ENCODE measurements at places on chromosomes 6 and 20. TPM values are rescaled to one million over a fixed set of nuclear protein-coding genes. Genes with fewer than 3 reads are reported as not detected.

- no peak for DNase-seq
Observed at GRCh38 chr20:21340991-21341697, 38.0 kb downstream of the XRN2 start.

GRCh38 chr20:53138454-53139262 lies 166.5 kb downstream of the TSHZ2 start:
- no peak for DNase-seq

DNA sequence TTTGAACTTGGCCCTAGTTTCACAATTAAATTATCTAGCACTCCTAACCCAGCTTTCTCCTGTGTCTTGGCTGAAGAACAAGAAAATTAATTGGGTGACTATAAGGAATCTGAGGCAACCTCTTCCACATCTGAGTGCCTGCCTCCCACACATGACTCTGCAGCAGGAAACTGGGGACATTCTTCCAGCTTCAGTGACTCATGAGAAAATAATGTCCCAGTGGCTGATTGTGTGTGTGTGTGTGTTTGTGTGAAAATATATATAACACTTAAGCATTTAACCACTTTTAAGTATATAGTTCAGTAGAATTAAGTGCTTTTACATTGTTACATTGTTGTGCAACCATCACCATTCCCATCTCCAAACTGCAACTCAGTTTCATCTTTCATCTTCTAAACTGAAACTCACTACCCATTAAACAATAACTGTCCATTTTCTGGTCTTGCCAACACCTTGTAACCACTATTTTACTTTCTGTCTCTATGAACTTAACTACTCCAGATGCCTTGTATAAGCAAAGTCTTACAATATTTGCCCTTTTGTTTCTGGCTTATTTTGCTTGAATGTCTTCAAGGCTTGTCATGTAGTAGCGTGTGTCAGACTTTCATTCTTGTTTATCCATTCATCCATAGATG lies 8.7 kb downstream of the TRIM38 start:
- peak; percentile 58 for DNase-seq

- no peak for DNase-seq
Observed at GRCh38 chr6:150622941-150623874, 23.5 kb downstream of the PLEKHG1 start.

DNA sequence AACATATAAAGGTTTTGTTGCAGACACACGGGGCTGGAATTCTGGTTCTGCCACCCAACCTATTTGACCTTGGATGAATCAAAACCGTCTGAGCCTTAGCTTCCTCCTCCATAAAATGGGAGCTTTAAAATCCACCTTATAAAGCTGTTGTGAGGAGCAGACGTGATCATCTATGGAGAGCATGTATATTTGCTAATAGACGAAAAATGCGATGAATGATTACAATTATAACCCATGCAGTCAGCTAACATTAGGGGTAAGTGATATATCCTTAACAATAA lies 586 bp upstream of the NUP153 start:
- no peak for DNase-seq

DNA sequence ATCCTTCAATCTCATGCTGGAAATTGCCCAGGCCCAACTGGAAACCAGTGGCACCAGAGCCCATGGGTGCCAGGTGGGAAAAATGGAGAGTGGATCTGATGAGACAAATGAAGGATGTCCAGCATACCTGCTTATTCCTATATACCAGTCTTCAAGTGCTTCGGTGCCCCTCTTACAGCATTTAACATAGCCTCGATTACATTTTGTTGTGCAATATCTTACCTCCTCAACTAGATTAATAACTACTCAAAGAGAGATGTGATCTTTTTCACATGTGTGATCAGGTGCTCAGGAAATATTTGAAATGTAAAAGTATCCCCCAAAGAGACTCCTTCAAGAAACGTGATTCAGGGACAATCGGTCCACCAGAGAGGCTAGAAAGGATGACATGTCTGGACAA lies 4.8 kb upstream of the ANKRD66 start:
- DNase-seq: no peak

- DNase-seq: no peak
Observed at GRCh38 chr20:20712004-20712473, 405 bp downstream of the RALGAPA2 start.

The OXT gene
- total RNA-seq: not detected

GRCh38 chr20:5973971-5974370 lies 23.5 kb downstream of the MCM8 start:
- no peak for DNase-seq

DNA sequence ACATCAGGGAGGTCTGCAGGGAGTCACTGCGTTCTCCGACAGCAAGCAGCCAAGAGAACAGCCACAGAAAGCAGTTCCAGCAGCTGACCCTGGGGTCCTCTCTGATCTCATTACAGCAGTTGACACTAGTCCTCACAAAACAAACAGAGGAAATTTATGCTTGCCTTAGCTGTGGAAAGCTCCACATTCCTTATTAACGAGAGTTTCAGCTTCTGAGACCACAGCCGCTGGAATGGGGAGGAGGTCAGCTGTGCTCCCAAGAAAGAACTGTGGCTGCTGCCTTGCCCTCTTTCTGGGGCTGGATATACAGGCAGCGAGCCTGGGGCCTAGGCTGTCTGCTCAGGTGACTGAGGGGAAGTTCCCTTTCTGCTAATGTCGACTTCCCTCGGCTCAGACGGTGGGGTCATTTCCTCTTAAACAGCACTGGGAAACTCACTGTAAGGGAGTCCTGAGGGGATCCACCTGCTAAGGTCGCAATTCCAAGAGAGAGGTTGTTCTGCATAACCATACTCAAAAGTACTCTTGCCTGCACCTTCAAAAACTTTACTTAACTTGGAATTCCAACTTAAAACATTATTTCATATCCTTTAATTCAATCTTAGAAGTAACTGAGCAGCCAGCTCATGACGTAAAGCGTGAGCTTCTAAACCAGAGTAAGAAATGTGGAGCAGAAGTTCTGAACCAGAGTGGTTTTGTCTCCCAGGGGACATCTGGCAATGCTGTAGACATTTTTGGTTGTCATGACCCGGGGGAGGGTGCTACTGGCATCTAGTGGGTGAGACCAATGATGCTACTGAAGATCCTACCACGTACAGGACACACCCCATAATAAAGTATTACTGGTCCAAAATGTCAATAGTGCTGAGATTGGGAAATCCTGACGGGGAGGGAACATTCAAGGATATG lies 80.3 kb downstream of the BACH2 start:
- no peak for DNase-seq

- peak; percentile 33 for DNase-seq
Observed at GRCh38 chr6:11229655-11230046, 2.8 kb downstream of the NEDD9 start.

The AVP gene
- not detected for total RNA-seq

GRCh38 chr6:73722318-73723060 lies 26.5 kb downstream of the CD109 start:
- DNase-seq: no peak

The GGTLC1 gene
- not detected for total RNA-seq

GRCh38 chr6:14294270-14294951 lies 176.8 kb downstream of the CD83 start:
- DNase-seq: no peak

GRCh38 chr6:130839379-130839778 lies 12.2 kb downstream of the SMLR1 start:
- no peak for DNase-seq

The GMPR gene
- total RNA-seq: 3.9 TPM

The PIM1 gene
- total RNA-seq: 19.1 TPM

The RSPH4A gene
- 0.22 TPM for total RNA-seq

The KIAA1586 gene
- total RNA-seq: 11.2 TPM

- DNase-seq: no peak
Observed at GRCh38 chr6:3421791-3422434, 34.9 kb downstream of the SLC22A23 start.

The EMILIN3 gene
- not detected for total RNA-seq

DNA sequence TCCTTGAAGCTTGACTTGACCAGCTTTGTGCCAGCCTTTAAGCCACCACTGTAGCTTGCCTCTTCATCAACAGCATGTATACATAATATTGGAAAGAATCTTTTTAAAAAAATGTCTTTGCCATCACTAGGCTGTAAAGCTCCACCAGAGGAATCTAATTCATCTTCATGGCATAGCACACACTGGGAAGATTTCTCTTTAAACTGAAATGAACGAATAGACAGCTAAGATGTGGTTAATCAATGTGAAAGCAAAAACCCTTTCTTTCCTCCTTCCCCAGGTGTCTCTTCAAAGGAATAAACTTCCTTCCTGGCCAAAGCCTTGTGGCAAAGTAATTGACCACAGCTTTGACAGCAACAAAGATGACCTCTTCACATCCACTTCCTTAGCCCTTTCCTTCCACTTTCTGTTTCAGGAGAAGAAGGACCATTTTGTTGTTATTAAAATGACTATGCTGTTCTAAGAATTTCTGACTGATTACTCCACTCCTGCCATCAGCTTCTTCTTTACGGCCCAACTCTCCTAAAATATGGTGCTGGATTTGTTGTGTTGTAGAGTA lies 428.7 kb upstream of the SOX4 start:
- no peak for DNase-seq

The RIPK1 gene
- 11.5 TPM for total RNA-seq

DNA sequence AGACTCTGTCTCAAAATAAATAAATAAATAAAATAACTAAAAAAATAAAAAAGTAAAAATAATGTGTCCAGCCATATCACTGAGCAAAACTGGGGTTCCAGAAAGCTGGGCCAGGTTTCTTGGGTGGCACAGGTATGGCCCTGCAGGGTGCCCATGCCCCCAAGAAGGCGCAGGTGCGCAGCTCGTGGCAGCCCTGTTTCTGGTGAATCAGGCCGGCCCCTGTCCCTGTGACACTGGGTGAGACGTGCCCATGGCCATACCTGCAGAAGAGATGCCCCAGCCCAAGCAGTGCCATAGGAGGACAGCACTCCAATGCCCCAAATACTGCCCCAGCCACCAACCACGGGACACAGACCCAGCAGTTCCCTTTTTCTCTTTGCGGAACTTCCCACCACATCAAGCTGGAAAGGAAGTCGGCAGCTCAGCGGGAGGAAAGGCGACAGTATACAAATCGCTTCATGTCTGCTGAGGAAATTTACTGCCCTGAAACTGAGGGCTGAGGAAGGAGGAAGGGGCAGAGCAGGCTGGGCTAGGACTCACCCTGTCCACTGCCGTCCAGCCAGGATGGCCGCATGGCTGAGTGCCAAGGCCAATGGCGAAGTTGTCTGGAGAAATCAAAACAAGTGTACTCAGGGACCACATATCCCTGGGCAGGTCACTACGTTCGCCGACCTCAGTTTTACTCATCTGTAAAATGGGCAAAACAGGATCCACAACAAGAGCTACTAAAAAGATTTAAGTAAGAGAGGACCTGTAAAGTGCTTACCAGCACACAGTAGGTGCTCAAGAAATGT lies 55.4 kb downstream of the PREX1 start:
- no peak for DNase-seq

DNA sequence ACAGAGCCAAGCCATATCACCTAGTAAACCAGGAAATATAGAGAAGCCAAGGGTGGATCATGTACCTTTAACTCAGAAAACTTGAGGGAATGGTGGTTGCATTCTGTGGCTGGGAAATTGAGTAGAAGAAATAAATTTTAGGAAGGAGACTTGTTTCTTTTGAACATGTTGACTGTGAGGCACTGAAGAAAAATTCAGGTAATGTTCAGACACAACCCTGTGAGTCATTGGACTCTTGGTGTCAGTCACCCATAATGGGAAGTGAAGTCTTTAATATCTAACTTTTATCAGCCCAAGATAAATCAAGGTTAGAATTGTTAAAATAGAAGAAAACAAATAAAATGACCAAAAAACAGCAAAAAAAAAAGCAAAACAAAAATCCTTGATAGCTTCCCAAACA lies 98.8 kb upstream of the GRIK2 start:
- DNase-seq: no peak

DNA sequence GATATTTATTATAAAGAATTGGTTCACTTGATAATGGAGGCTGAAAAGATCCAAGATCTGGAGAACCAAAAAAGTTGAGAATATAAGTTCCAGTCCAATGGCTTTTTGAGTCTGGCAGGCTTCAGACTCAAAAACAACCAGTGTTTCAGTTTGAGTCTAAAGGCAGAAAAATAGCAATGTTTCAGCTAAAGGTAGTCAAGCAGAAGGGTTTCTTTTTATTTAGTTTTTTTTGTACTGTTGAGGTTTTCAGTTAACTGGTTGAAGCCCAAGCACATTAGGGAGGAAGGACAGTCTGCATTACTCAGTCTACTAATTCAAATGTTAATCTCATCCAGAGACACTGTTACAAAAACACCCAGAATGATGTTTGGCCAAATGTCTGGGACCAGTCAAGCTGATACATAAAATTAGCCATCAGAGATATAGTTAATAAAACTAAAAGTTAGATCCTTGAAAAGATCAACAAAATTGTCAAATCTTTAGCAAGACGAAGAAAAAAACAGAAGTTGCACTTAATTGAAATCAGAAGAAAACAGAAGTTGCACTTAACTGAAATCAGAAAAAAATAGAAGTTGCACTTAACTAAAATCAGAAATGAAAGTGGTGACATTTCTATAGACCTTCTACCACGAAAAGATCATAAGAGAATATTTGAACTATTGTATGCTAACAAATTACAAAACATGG lies 980.3 kb upstream of the FLRT3 start:
- DNase-seq: no peak

The HLA-DPB1 gene
- total RNA-seq: 18.3 TPM

The VGLL2 gene
- not detected for total RNA-seq

- DNase-seq: no peak
Observed at GRCh38 chr6:80464901-80465300, 358.4 kb downstream of the BCKDHB start.

The MICB gene
- 64.3 TPM for total RNA-seq

DNA sequence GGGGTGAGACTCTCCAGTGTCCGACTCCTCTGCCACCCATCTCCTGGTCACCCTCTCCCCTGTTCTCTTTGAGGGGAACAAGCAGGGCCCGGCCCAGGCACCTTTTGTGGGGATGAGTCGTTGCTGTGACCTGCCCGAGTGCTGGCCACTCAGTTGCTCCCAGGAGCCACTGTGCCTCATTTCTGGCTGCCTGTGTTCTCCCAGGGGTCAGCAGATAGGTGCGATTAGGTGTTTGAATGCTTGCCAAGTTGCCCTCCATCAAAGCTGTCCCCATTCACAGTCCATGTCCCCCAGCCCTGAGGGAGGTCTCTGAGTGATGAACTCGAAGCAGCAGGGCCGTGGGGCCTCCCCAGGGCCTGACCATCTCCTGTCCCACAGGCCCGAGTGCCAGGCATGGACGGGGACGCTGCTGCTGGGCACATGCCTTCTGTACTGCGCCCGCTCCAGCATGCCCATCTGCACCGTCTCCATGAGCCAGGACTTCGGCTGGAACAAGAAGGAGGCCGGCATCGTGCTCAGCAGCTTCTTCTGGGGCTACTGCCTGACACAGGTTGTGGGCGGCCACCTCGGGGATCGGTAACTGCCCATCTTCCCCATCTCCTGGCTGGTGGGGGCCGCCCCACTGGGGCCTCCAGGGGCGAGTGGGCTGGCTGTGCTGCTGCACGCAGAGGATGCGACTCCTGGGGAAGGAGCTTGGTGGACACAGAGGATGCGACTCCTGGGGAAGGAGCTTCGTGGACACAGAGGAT lies 4.1 kb downstream of the SLC17A9 start:
- DNase-seq: no peak

The HUS1B gene
- 0.71 TPM for total RNA-seq

The SLC16A10 gene
- total RNA-seq: 2.6 TPM

GRCh38 chr6:113352029-113352801 lies 504.9 kb upstream of the MARCKS start:
- DNase-seq: peak; percentile 62
